ENCODE measurements at places on chromosomes 5 and 9.

DNA sequence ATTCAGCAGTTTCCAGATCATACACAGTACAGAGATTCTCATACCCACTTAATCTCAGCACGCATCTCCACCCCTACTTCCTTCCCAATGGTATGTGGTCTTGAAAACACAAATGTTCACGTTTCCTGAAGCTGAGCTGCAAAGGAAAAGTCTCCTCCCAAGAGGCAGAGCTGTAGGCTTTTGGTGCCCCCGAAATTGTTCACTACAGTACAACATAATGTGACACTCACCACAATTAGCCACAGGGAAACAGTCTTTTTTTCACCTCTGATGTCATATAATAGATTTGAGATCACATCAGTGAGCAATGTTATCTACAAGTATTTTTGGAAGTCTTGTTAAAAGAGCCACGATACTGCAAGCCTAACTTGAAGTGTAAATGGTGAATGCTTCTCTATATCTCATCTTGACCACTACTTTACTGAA, 40.2 kb downstream of the NFIB start:
- DNase-seq = no peak

- DNase-seq = no peak
Measured at GRCh38 chr5:168422431-168422830, 63.8 kb upstream of the RARS1 start.

DNA sequence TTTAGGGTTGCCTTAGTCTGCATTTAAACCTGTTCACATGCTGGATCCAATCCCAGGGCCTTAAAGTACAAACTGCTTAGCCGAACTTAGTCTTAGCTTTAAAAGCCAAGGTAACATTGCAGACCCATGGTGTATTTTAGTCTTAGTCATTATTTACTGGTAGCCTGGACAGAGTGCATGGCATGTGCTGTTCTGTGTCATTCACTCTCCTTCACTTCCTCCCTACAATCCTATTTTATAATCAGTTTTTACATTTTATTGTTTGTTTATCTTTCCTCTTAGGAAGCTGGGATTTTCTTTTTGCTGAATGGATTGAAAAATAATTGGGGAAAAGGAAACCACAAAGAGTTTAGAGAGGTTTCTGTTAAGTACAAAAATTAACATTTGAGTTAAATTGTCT, 29.4 kb upstream of the TAL2 start:
- DNase-seq = no peak

- peak; percentile 54 for DNase-seq
Measured at GRCh38 chr9:122158202-122158601, 1.4 kb downstream of the NDUFA8 start.

GRCh38 chr5:96176022-96176421, 214.4 kb upstream of the ELL2 start:
- DNase-seq = no peak

DNA sequence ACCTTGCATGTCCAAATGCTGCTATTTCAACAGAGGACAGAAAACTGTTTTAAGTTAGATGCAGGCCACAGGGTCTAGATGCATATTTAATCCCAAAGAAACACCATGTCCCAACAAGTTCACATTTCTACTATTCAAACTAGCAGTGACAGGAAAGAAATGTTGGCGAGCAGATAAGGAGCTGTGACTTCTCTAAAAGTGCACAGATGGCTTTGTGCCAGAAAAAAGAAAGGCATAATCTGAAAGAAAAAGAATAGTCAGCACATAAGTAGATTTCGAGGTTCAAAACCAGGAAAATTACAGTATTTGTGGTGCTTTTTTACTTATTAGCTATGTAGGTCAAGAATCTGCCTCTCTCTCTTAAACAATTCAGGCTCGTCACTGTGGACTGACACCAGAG, 178.3 kb downstream of the DNAH5 start:
- DNase-seq = no peak

GRCh38 chr5:173429489-173430150, 101.4 kb upstream of the STC2 start:
- DNase-seq = no peak

GRCh38 chr9:129282731-129283211, 104.7 kb upstream of the IER5L start:
- DNase-seq = peak; percentile 34

- no peak for DNase-seq
Measured at GRCh38 chr9:121651008-121651294, 483 bp upstream of the DAB2IP start.

DNA sequence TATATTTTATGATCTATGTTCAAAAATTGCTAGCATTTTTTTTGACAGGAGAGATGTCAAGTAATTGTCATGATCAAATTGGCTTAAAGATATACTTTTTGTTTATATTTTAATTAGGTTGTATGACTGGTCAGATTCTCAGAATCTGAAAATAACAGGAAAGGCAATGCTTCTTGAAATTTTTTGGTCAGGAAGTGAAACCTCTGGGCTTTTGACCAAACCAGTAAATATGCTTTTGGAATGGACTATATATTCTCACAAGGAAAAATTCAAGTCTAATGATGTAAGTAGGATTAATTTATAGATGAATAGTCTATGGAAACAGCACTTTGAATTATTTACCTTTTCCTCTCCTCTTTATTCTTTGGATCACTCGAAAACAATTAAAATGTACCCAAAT, 52.3 kb downstream of the SLF1 start:
- no peak for DNase-seq

- no peak for DNase-seq
Measured at GRCh38 chr9:76912636-76913275, 6.8 kb upstream of the PRUNE2 start.

- no peak for DNase-seq
Measured at GRCh38 chr5:130706696-130707095, 458.4 kb downstream of the HINT1 start.

- DNase-seq = no peak
Measured at GRCh38 chr9:37515620-37516258, 30.0 kb downstream of the POLR1E start.

- DNase-seq = no peak
Measured at GRCh38 chr9:91060520-91061343, 259.1 kb downstream of the SYK start.

GRCh38 chr5:156473269-156473908, 146.4 kb downstream of the SGCD start:
- no peak for DNase-seq

DNA sequence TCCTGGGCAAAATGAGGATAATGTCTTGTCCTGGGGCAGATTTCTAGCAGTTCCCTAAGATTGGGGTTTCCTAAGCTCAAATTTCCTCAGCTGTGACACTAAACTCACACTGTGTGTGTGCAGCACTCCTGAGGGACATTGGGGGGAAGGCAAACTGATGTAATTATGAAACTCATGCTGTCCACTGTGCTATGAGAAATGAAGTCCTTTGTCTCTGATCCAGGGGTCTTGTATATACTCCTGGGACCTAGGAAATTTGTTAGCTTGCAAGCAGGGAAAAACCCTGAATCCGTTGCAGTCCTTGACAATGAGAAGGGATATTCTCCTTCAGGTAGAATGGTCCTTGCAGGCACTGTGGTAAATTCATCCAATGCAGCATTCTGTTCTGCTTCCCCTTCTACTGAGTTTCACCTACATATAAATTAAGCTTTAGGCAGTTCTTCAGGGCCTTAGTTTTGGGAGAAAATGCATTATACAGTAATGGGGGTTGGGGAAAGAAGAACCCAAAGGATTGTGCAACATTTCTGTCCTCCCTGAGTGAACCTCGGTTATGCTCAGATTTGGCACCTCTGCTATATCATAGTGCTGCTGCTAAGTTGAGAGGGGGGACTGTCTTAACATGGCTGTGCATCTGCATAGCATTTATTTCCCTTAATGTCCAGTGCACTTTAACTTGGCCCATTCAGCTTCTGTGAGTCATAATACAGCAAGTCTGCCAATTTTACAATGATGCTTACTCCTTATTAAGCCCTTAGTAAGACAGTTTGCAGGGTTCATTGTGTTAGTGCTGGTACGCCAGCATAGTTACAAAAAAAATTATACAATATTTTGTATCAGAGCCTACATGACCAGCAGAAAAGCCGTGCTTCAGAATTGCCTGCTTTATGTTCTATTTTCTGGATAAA, 80.2 kb downstream of the PJA2 start:
- no peak for DNase-seq

DNA sequence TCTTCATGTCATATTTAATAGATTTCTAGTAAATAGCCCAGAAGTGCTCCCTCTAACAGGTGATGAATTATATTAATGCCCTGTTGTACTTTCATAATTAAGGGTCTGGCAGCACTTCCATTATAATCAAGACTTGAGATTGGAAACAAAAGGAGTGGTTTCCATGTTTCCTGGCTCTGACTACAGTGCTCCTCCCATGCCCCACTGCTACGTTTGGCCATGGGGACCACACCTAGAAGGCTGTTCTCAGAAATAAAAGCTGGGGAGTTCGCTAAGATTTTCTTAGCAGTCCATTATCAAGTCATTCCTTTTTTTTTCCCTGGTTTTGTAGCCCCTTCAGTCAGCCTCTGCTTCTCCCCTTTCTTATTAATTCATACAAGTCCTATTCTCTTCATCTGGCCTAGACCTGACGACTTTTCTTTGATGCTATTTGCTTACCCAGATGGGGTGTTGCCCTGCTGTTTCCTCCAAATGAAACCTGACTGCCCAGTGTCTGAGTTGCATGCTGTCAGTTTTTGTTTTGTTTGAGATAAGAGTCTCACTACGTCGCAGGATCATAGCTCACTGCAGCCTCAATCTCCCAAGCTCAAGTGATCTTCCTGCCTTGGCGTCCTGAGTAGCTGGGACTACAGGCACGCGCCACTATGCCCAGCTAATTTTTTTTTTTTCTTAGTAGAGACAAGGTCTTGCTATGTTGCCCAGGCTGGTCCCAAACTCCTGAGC, 312.1 kb upstream of the EFNA5 start:
- no peak for DNase-seq

- no peak for DNase-seq
Measured at GRCh38 chr5:34591723-34592122, 64.4 kb upstream of the RAI14 start.
